ENCODE measurements at places on chromosomes 13 and 19.

GRCh38 chr19:45100846-45101252 lies 7.9 kb downstream of the PPP1R37 start:
- no peak for DNase-seq

- DNase-seq: no peak
Measured at GRCh38 chr19:51161266-51161665, 19.2 kb downstream of the SIGLEC7 start.

GRCh38 chr19:39558624-39559117 lies 18.7 kb upstream of the EID2 start:
- no peak for DNase-seq

DNA sequence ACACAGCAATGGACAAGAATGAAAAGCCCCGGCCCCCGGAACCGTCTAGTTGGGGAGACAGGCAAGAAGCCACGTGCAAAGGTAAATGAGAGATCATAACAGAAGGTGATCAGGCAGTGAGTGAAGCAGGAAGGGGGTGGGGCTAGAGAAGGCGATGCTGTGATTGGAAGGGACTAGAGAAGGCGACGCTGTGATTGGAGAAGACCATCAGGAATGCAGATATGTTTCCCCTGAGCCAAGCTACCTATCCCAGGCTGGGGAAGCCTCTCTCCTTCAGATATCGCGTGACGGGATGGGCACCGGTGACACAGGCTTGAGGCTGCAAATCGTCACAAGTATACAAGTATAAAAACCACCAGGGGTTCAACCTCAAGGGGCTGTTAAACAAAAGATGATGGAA lies 21.8 kb downstream of the DCAF15 start:
- no peak for DNase-seq

DNA sequence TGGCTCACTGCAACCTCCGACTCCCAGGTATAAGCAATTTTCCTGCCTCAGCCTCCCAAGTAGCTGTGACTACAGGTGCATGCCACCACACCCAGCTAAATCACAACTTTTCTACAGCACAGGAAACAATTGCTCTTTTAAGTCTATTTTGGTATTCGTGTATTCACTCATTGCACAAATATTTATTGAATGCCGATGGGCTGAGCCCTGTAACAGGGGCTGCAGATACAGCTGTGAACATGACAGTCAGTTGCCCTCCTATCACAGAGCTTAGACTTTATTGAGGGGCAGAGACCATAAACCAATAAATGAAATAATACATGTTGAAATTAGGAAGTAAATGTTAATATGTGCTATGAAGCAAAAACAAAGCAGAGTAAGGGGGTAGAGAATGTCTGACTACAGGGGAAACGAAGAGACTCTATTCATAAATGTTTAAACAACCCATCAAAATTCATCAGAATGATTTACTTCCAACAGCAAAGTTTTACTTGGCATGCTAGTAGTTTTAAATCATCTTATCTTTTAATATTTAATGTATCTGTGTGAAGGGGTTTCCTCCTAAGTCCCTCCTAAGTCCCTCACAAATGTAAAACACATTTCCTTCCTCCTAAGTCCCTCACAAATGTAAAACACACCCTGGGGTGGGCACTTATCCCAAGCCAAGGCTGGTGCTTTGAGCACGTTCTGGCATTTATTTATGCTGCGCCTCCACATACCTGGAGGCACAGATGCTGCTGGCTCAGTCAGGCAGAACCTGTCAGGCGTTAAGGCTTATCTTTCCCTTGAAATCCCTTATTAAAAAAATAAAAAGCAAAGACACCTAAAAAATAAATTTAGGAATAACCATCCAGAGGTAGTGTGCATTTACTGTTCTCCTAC lies 140.8 kb downstream of the MIPEP start:
- DNase-seq: no peak

DNA sequence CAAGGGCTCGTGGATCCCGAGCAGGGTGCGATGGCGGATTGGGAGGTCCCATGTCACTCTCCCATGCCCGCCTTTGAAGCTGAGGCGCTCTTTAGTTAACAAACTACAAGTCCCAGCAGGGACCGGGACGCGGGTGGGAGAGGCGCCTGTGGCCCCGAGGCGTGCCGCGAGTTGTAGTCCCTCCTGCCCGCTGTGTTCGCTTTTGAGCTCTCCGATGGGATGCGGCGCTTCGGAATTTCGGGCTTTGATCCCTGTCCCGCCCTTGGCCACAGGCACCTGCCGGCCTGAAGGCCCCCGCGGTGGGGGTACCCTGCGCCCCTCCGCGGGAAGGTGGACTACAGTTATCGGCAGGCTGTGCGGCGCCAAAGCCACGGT lies 11.0 kb downstream of the CYTH2 start:
- no peak for DNase-seq
